ENCODE measurements at places on chromosomes 4 and X. TPM values are rescaled to one million over a fixed set of nuclear protein-coding genes. Genes with fewer than 3 reads are reported as not detected.

DNA sequence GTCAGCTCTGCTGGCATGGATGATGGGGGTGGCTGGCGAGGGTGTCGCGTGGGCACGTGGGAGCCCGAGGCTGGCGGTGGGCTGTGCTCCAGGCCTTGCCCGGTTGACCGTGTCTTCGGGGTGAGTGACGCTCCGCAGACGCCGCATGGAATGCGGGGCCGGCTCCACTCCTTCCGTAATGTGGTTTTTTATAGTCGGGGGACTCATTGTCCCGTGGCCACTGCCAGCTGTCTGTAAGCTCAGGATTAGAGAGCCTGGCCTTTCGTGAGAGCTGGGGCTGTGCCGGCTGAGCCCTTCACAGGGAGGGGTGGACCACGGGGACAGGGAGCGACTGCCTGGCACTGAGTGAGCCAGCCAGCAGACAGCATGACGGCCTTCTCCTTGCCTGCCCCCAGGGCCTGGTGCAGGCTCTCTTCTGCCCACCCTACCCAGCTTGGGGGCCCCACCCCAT is 20.4 kb downstream of the DOK7 start:
- no peak for DNase-seq

DNA sequence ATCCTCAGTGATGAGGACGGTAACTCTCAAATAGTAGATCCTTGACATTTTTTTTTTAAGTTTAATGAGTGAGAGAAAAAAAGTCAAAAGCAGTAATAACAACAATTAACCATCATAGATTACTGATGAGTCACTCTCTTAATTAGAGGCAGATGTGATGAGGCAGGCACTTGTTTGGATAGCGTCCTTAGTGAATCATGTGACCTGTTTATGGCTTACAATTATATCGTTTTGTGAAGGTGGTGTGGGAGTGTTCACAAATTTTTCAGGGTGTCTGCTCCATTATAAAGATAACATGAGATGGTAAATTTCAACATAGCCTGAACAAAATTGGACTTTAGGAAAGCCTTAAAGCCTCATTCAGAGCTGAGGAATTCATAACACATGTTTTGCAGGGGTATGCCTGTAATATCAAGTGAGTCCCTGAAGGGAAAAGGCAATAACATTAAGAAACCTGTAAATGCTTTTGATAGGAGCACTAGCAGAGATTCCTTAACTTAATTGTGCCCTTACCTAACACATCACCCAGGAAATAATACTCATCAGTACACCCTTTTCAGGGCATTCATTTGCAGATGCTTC is 51.9 kb upstream of the XIAP start:
- DNase-seq = no peak

DNA sequence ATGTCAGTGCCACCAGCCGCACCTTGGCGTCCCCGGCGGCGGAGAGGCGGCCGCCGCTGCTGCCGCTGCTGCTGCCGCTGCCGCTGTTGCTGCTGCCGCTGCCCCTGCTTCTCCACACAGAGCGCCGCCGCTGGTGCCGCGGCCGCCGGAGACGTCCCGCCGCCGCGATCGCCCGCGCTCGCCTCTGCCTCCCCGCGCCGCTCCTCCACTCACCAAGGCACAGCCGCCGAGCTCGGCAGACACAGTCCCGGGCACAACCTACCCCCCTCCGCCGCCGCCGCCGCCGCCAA is at the start of gene PPP3CA:
TSS of gene PPP3CA (minus strand) at position 260 of the 290 bp plus-strand sequence.
- DNase-seq = no peak

DNA sequence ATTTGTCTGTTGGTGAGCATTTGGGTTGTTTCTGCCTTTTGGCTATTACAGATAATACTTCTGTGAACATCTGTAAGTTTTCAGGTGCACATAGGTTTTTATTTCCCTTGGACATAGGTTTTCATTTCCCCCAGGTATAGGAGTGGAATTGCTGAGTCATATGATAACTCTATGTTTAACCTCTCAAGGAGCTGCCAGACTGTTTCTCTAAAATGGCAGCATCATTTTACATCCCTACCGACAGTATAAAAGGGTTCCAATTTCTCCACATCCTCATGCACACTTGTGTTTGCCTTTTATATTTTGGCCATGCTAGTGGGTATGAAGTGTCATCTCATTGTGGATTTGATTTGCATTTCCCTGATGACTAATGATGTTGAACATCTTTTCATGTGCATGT is 53.5 kb downstream of the TMEM164 start:
- DNase-seq = no peak

Gene SLC9B2
- total RNA-seq = 19.7 TPM

All from activated naive CD8-positive, alpha-beta T cell treated with anti-CD3 and anti-CD28 coated beads, Interleukin-2, amount 10 ng/mL, durations not matched to agents 7 days and 5 days (primary cell).